Fibroblast of the aortic adventitia (primary cell): ENCODE measurements at places on chromosomes 1 and 21. TPM values are rescaled to one million over a fixed set of nuclear protein-coding genes. Genes with fewer than 3 reads are reported as not detected.

ERO1B gene
- 1.4 and 1.5 TPM in 2 replicates for total RNA-seq

ZNF436 gene
- total RNA-seq, result 30.5 and 115 TPM in 2 replicates

ASPM gene
- 7.5 and 52.4 TPM in 2 replicates for total RNA-seq

COP1 gene
- total RNA-seq, result 56.6 and 177 TPM in 2 replicates

TMEM51 gene
- total RNA-seq, result 1.4 and 6.5 TPM in 2 replicates

BEND5 gene
- total RNA-seq, result 0.45 TPM in 1 of 2 replicates, not detected in the other

TRAF3IP3 gene
- 0.65 TPM in 1 of 2 replicates, not detected in the other for total RNA-seq

ANXA9 gene
- total RNA-seq, result 0.09 and 0.49 TPM in 2 replicates

LCE2A gene
- total RNA-seq, result not detected in 2 replicates

F5 gene
- total RNA-seq, result 0.16 TPM in 1 of 2 replicates, not detected in the other

ATF6 gene
- total RNA-seq, result 13.7 and 32.8 TPM in 2 replicates

S100A5 gene
- 0.99 TPM in 1 of 2 replicates, not detected in the other for total RNA-seq

CFHR1 gene
- total RNA-seq, result 1.1 TPM in 1 of 2 replicates, not detected in the other
